Stimulated activated CD8-positive, alpha-beta memory T cell treated with anti-CD3 and anti-CD28 coated beads, Interleukin-15, amount 100 ng/mL, for 4 hours (primary cell): ENCODE measurements at places on chromosomes 4 and X.

GRCh38 chr4:124334119-124334518 lies 378.4 kb downstream of the ANKRD50 start:
- no peak for DNase-seq

- no peak for DNase-seq
Measured at GRCh38 chr4:181507938-181508337, 735.3 kb upstream of the TENM3 start.

- DNase-seq: no peak
Measured at GRCh38 chr4:117512414-117512813, 427.0 kb upstream of the TRAM1L1 start.

- DNase-seq: no peak
Measured at GRCh38 chr4:140469791-140470733, 28.0 kb downstream of the MGAT4D start.
